ENCODE measurements at places on chromosomes 7 and 10.

GRCh38 chr7:95596198-95597063, at the start of gene PDK4:
Gene PDK4, minus strand, starts transcription at chr7:95596516. Its CDS starts 223 bp downstream, at chr7:95596293.
- DNase-seq: peak; percentile 87

GRCh38 chr10:2620827-2621521, 446.4 kb upstream of the PFKP start:
- no peak for DNase-seq

DNA sequence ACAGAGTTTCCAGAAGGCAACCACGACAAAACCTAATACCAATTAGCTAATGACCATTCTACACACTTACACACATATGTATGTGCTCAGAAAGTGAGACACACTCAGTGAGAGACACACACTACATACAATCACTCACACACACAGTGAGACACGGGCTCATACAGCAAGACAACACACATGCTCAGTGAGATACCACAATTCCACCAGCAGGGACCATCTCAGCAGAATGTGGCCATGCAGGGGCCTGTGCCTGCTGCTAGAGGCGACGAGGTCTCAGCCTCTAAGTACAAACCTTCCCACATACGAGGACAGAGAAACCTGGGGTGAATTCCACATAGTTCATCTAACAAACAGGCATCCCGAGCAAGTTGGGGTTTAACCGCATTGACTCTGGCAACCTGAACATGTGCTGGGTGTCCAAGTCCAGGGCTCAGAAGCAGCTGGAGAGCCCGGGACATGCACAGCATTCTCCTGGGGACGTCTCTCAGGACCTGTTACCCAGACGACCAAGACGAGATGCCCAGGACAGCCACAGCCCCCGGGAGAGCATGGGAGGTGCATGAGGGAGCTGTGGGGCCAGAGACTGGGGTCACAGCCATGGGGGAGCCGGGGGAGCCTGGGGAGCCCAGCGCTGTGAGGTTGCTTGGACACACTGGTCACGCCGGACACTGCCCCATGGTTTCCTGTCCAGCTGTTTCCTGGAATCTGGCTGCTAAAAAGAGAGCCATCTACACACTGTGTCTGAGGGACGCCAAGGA, 523.6 kb downstream of the PTPRN2 start:
- DNase-seq: no peak

- no peak for DNase-seq
Observed at GRCh38 chr7:46927131-46927810, 654.6 kb downstream of the TNS3 start.

GRCh38 chr10:100534726-100535125, 1.0 kb upstream of the HIF1AN start:
- DNase-seq: peak; percentile 14

GRCh38 chr10:71266147-71266917, 52.7 kb upstream of the SLC29A3 start:
- peak; percentile 68 for DNase-seq

- no peak for DNase-seq
Observed at GRCh38 chr10:91049296-91049987, 128.6 kb upstream of the ANKRD1 start.
